ENCODE measurements at places on chromosomes 13 and 19.
A peak's percentile ranks its signal among the peaks of the same experiment; 100 is the strongest.

- peak; percentile 2 for DNase-seq
Observed at GRCh38 chr19:14979476-14980255, at the start of gene SLC1A6. Gene SLC1A6 (minus strand): TSS chr19:14979864. CDS start chr19:14972910, 6,954 bp downstream.

DNA sequence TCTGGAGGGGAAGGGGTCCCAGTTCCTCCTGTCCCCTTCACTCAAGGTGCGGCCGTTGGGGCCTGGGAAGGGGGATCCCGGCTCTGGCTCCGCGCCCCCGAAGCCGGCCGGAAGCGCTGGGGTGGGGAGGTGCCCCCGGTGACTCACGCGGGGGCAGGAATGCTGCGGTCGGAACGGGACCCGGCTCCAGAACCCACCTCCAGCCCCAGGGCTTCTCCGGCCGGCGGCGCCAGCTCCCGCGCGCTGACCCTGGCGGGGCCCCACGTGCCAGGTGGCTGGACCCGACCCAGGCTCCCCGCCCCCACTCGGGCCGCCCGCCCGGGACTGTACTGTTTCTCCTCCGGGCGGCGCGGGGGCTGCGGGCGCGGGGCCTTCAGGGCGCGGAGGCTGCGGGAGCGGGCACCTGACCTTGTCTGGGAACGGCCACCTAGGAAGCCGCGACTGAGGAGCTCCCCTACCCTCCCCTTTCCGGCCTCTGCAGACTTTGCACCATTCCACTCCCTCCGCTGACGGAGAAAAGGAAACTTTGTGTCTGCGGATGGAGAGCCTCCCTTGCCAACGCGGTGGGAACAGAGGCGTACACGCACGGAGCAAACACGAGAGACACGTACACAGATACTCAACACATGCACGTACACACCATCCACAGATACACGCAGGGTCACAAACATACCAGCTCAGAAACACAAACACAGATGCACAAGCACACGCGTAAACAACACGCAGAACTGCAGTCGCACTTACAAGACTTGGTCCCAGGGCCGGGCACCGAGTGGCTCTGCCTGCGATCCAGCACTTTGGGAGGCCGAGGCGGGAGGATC, 7.2 kb downstream of the AXL start:
- peak; percentile 91 for DNase-seq

DNA sequence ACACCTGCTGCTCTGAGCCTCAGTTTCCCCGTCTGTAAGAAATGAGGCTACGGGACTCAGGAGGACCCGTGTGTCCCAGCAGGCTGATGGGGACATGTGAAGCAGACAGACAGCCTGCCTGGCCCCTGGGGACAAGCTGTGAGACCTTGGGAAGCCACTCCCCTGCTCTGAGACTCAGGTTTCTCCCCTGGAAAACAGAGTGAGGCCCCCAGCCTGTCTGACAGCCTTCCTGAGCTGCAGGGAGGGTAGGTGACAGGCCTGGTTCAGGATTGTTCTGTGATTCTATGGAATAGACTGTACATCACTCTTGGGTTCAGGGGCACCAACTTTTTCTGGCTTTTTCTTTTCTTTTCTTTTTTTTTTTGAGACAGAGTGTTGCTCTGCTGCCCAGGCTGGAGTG, 2.9 kb upstream of the NTF4 start:
- no peak for DNase-seq

- DNase-seq: no peak
Observed at GRCh38 chr13:55534306-55534705, 1606.4 kb upstream of the PRR20A start.

DNA sequence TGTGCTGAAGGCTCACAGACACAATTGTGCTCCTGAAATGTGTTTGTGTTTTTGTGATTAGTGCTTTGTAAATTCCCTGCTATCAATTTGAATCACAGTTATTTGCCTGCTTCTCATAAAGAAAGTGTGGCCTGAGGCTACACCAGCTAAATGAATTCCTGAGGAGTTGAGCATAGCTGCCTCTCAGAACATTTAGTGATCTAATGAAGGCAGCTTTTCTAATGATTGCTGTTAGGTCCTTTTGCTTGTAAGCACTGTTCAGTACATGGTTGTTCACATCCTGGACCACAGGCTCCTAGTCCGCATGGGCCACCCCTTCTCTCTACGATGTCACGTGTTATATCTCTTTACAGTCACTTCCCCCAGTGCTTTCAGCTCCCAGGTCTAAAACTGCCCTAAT, 238.2 kb downstream of the B3GLCT start:
- peak; percentile 74 for DNase-seq

All from adipocyte (in vitro differentiated cells).